NCI-H2171 (cell line): ENCODE measurements at places on chromosomes 7 and 10.

DNA sequence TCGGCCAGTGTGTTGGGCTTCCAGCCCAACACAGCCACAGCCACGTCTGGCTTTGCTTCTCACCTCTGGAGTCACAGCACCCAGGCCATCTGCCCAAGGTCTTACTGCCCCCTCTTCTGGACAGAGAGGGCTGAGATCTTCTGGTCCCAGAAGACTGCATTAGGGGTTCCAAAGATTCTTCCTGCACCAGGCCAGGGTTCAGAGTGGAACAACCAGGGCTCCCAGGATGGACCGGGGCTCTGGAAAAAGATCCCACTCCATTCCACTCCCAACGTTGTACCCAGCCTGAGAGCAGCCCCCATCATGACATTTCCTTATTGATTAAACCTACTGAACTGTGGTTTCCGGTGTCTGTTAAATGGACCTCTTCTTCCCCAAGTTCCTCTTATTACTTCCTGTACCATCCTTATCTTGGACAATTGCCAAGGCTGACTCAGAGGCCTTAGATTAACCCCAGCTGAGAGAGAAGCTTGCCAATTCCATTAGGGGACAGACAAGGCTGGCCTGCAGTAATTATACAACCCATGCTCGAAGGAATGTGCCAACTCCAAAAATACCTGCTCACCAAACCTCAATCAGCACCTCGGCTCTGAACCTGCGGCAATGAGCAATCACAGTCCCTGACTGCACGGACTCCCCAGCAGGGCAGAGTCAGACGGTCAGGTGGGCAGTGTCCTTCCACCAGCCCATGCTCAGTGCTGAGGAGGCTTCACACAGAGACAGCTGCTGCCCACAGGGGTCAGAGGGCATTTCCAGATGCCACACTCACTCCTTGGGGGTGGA lies 47.9 kb upstream of the NPFFR1 start:
- DNase-seq, result no peak

DNA sequence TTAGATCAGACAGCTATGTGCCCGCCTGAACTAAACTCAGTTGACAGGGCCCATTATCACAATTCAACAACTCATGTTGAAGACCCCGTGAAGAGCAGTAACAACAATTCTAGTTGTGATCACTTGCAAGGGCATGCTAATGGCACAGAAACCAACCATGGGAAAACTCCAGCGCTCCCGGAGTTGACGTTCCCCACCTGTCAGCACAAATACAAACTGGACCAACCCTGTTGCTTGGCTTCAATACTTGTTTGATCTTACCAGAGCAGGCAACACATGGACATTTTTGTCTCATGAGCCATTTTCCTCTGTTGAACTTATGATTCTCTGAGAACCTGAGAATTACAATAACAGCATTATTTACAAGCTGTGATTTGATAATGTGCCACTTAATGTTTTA lies 119.0 kb upstream of the LANCL2 start:
- no peak for DNase-seq

GRCh38 chr7:125606671-125607070 lies 677.0 kb upstream of the POT1 start:
- no peak for DNase-seq

- no peak for DNase-seq
Observed at GRCh38 chr7:137151041-137151689, 192.4 kb downstream of the PTN start.
